ENCODE measurements at places on chromosomes 7 and 10.

DNA sequence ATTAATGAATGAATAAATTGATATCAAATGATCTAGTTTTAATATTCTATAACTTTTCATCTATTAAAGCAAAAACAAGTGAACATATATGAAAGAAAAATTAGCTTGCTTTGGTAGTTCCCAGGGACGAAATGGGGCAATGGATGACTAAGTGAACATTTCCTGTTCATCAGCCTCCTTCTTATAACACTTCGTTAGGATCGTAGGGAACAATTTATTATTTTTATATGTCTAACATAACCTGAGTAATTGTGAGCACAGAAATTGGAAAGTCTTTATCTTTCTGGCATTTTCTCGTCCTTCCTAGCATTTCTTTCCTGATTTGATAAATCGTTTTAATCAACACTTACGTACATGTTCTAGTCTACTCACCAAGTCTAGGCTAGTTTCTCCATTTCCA, 59.1 kb upstream of the PPP1R3C start:
- DNase-seq: no peak

DNA sequence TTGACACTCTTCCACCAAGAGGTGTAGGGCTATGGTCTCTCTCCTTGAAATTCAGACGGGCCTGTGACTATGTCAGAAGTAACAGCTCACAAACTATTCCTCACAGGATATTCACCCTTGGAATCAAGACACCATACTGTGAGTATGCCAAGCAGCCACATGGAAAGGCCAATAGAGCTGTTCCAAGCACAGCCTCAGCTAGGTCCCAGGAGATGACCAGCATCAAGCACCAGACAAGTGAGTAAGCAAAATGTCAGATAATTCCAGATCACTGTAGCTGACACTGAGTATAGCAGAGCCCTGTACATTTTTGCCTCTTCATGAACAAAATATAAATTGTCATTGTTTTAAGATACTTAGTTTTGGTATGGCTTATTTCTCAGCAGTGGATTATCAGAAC, 88.1 kb upstream of the KCND2 start:
- DNase-seq: no peak

GRCh38 chr7:48304641-48305040, 133.4 kb downstream of the ABCA13 start:
- no peak for DNase-seq

DNA sequence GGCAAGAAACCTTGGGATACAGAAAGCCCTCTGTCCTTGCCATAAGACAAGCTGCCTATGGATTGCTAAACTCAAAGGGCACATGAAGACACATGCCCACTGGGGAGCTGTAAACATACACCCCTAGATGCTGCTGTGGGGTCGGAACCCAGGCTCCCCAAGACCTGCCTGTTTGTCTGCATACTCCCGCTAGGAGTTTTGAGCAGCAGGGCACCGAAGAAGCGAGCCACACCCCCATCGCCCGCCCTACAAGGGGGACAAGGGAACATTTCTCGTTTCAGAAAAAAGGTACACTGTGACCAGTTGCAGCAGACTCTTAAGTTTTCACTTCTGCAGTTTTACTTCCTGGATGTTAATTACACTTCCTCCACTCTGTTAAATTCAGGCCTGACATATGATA, 680.2 kb upstream of the GHITM start:
- DNase-seq: no peak

GRCh38 chr10:28993861-28994260, 295.0 kb upstream of the LYZL1 start:
- DNase-seq: no peak

DNA sequence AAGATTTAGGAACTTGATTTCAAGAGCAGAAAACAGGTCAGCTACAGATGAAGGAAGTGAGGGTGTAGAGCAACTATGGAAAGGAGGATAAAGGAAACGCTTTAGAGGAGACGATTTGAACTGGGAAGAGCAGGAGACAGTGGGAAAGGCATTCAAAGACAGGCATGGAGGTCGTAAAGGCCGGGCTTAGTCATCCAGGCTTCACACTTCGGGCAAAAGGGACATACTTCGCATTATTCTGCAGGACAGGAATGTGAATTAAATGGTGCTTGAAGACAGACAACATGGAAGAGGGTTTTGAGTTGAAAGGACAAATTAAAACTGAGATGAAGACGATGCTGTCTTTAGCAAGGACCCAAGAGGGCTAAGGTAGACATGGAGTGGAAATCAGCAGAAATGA, 8.1 kb downstream of the FAM171A1 start:
- no peak for DNase-seq

Data from sigmoid colon (tissue), 7 donors.